Esophagus muscularis mucosa (tissue), 4 donors: ENCODE measurements at places on chromosomes 16 and 17.

DNA sequence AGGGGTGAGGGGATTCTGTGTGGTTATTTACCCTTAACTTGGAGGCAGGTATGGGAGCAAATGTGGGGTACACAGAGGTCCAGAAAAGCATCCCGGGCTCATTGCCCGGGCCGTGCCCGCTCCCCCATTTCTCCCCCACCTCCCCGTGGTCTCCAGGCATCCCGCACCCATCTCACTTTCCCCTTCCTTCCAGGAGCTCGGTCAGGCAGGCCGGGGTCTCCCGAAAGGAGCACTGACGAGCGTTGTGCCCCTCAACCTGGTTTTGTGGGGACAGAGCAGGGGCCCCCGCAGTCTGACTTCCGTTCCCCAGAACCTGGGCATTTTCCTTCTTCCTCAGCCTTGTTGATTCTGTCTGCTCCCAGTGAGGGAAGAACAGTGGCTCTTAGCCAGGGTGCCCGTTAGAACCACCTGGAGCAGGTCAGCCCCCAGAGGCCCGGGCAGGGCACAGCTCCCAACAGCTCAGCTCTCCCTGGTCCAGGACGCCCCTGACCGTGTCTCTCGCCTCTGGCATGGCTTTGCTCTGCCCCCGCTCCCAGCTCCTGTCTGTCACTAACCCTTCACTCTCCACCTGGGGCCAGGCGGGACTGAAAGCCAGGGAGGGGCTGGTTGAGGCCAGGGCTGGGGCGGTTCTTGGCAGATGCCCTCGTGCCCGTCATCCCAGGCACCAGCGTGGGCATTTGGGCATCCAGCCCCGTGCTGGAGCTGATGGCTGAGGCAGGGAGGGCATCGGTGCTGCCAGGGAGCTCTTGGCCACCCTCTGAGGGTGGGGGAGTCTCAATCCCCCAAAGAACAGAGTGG, 12.5 kb upstream of the NUDT16L1 start:
- DNase-seq, result no peak

DNA sequence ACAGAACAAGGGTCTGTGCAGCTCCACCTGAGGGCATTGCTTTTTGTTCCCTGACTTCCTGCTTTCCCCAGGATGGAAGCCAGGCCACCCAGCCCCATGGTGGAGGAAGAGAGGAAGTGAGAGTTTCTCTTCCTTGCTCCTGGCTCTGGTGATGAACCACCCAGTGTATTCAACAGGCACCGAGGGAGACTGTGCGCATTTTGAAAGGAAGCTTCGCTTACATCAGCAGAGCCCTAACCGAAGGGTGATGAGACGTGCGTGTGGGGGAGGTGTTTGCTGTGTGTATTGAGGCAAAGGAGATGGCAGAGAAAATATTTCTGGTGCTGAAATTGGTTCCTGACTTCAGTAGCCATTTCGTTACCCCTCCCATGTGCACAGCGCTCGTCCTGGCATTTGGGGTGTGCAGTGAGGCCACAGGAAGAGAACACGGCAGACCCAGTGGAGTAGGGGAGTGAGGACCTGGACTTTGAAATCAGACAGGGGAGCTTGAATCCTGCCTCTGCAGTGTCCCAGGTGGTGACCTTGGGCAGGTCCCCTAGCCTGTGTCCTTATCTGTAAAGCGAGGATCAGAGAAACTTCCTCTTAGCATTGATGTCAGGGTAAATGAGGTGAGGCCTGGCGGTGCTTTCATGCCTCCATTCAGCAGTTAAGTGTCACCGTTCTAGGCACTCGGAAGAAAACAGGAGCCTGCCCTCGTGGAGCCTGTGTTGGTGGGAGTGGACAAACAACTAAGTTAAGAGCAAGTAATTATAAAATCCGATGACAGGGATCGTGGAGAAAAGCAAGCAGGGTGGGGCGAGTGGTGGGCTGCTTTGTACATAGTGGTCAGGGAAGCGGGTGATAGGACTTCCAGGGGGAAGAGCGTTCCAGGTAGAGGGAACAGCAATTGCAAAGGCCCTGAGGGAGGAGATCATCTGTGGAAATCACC, 7.4 kb downstream of the CMIP start:
- no peak for DNase-seq

GRCh38 chr17:62986549-62986948, 20.5 kb downstream of the TANC2 start:
- DNase-seq, result no peak

DNA sequence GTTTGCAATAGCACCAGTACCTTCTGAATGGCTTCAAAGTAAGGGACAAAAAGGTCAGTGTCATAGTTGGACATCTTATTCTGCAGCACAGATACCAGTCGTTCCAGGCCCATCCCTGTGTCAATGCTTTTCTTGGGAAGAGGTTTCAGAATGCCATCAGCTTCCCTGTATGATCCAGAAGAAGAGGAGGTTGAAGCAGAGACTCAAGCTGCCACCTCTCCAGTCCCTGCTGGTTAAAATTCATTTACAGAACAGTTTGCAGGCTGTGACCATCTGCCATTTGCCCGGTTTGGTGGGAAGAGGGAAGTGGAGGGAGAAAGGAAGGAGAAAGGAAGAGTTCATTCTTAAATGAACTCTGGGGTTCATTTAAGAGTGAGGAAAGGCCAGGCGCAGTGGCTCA, 18.4 kb upstream of the EXOSC6 start:
- DNase-seq, result no peak

GRCh38 chr16:67537270-67537635, 8.6 kb downstream of the RIPOR1 start:
- no peak for DNase-seq

GRCh38 chr16:27398894-27399853, 2.8 kb upstream of the IL21R start:
- DNase-seq, result peak; percentile 72

GRCh38 chr16:13401641-13402040, 500.2 kb downstream of the SHISA9 start:
- no peak for DNase-seq

GRCh38 chr16:84970447-84971127, 40.7 kb downstream of the ZDHHC7 start:
- DNase-seq, result no peak

- no peak for DNase-seq
These were observed 599 bp downstream of the RNF112 start for GRCh38 chr17:19411631-19412030.

DNA sequence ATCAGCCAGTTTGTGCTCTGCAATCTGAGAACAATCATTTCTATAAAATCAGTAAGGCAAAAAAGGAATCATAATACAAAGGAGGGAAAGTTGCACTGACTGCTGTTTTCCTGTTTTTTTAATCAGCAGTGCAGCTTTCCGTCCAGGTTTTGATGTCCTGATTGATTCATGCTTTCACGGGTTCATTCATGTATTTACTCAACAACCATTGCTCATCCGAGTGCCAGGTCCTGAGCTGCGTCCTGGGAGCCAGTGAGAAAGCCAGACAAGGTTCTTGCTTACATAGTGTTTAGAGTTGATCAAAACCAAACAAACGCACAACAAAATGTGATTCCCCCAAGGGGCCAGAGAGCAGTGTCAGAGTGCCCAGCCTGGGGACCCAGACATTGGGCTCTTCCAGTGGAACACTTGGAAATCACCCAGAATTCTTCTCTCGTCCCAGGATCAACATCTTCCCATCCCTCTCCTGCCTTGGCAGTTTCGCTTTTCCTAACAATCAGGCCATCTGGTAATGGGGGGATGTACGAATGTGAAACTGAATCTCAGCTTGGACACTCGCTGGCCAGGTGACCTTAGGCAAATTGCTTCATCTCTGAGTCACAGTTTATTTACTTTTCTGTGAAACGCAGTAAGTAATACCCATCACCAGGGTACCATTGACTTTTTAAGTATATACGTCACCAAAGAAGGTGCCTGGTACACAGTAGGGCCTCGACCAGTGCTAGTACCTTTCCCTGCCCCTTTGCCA, 13.3 kb upstream of the C1QL1 start:
- no peak for DNase-seq

DNA sequence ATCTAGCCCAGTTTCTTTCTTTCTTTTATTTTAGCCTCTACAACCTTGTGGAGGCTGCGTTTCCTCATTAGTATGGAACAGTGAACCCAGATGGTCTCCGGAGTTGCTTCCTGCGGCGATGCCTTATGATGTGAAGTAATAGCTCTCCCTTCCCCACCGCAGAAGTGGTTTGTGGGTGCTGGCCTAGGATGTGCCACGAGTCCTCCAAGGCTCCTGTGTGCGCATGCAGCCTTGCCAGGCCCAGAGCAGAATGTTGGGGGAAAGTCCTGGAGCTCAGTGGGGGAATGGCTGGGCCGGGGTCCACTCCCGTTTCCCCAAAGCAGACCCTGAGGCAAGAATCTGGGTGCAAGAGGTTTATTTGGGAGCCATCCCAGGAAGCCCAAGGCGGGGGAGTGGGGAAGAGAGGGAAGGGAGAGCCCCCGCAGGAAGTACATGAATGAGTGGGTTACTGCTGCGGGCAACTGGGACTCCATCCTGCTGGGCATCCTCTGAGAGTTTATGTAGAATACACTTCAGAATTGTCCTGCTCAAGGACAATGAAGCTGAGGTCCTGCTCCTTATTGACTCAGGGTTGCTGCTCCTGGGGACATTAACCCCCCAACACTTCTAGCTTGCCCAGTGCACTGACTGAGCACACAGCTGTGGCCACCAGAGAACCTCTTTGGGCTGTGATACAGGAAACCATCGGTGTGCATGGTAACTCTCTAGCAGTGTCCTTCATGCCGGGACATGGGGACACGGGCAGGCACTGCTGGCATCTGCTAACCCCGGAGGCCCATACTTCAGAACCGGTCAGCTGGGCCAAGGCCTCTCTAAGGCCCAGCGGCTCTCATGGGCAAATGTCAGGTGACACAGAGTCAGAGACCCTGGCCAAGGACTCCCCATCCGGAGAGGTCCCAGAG, 3.7 kb upstream of the HCRT start:
- no peak for DNase-seq

DNA sequence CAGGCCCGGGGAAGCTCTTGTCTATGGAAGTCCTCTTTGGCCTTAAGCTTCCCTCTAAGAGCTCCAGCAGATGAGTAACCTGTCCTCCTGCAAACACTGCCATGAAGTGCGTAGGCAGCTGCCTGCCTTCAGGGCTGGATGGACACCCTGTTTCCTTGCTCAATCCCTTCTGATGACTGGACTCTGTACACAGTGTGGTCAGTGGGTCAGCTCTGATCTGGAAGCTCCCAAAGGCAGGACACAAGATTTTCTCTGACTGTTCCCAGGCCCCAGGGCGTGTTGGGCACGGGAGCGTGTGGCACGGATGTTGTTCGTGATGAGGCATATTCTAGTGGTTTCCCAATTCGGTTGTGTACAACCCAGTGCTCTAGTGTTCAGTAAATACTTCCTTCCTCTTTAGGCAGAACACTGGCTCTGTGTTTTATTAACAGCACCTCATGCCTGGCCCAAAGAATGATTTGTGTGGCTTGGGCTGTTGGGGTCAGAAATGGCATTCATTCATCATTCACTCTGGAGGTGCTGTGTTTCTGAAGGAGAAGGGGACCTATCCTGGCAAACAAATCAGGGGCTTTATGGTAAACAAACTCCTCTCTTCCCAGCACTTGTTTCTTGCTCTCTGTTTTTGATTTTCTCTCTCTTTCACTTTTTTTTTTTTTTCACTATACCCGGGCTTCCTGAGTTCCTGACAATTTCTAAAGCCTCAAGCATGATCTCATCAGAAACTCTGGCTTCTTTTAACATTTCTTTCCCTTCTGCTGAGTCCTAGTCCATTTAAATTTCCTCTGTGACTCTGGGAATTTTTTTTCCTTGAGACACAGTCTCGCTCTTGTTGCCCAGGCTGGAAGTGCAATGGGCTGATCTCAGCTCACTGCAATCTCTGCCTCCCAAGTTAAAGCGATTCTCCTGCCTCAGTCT, 12.0 kb upstream of the RNF157 start:
- peak; percentile 94 for DNase-seq

DNA sequence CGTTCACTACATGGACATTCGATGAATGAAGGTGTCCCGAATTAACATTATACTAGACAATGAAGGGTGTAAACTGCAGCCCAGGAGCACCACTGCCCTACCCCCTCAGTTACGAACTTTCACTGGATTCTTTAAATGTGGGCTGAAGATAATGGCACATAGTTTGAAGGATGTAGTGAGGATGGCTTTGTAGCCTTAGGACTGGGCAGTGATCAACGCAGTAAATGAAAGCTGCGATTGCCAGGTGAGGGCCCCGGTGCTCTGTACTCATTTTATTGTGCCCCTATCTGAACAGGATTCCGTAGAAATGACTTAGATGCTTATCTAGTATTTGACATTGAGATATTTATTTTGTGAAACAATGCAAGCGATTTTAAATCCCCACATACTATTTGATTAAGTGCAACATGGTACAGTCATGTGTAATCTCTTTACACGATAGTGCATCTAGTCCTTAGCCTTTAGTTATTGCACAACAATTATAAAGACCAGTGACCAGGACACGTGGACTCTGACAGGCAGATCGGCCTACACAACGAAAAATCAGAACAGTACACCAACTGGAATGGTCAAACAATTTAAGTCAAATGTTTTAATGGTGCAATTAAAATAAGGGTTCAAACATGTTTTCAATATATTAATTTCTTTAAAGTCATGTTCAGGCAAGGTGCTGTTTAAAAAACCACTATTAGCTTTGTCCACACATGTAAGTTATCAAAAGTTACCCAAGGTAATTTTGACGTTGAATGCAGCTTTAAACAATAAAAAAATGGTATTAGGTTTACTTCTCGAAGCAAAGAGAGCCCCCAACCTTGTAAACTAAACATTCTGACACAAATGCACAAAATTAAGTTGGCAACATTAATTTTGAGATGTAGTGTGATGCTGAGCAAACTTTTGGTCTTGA, 17.4 kb upstream of the ERN1 start:
- no peak for DNase-seq

- DNase-seq, result no peak
These were observed 122.2 kb downstream of the C16orf78 start for GRCh38 chr16:49495596-49496355.

- DNase-seq, result no peak
These were observed 16.9 kb upstream of the TNFRSF13B start for GRCh38 chr17:16988749-16989229.

DNA sequence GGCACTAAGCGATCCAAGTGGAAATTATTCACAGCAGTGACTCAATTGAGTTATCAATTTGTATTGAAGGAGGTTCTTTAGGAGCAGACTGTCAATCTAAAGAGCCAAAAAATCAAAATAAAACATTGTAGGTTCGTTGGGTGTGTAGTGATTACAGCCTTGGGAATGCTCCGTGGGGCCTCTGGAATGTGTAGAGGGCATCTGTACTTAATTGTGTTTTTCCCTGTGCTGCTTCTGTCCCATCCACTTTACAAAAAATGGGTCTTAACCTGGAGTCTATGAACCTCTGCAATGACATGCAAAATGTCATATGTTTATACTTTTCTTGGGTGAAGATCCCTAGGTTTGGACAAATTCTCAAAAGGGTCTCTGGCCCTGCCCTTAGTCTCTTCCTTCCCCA, 215.1 kb downstream of the CCDC182 start:
- no peak for DNase-seq

- DNase-seq, result no peak
These were observed 119.2 kb downstream of the RPTOR start for GRCh38 chr17:80663781-80664206.

DNA sequence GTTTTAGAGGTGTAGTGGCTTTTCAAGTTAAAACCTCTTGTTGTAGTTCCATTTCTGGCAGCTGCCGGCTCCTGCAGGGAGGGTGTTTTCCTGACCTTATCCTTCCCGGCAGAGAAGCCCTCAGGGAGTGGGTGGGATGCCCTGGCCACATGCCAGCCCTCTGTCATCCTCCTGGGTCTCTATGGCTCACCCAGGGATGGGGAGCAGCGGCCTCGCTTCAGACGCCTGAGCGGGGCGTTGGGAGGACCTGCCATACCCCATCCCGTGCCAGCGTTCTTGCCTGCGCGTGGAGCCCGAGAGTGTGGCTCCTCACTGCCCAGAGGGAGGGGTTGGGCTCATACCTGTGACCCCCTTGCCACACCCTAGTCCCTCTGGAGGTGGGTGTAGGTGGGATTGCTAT, 11.9 kb downstream of the KCNJ12 start:
- DNase-seq, result no peak

- no peak for DNase-seq
These were observed 196.5 kb upstream of the IRX5 start for GRCh38 chr16:54734156-54734555.
